ENCODE measurements at places on chromosomes 3 and 15.

GRCh38 chr15:66115568-66116206, 137.9 kb downstream of the MEGF11 start:
- no peak for DNase-seq

DNA sequence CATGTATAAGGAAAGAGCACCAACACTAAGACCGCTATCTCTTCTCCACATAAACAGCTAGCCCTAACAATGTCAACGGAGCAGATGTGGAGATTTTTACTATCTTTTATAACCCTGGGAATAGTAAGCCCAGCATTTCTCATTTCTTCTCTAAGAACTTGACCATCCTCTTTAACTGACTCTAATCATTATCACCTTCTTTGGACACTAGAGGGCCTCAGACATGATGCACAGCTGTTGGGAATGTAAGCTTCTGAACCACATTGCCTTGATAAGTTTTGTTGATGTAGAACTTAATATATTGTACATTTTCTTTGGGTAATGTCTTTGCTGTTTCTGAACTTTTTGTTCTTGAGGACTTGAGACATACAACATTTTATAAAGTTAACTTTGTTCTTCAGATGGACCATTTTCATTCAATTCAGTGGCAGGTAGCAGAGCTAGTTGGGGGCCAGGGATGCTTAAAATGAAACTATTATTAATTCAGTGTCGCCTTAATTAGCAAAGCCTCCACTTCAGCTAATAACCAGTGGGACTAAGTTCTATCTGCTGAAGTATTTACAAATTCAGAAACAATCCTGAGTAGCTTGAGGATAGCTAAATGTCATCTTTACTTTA, 9.6 kb upstream of the TAGLN3 start:
- DNase-seq: no peak

- DNase-seq: no peak
Observed at GRCh38 chr15:70827721-70828120, 26.2 kb downstream of the LARP6 start.

GRCh38 chr3:61632568-61633175, 71.3 kb downstream of the PTPRG start:
- no peak for DNase-seq

GRCh38 chr3:193499136-193499770, 55.4 kb downstream of the ATP13A4 start:
- no peak for DNase-seq

- no peak for DNase-seq
Observed at GRCh38 chr3:188533612-188534357, 379.8 kb downstream of the LPP start.

- no peak for DNase-seq
Observed at GRCh38 chr3:133987136-133987535, 42.6 kb downstream of the SLCO2A1 start.

DNA sequence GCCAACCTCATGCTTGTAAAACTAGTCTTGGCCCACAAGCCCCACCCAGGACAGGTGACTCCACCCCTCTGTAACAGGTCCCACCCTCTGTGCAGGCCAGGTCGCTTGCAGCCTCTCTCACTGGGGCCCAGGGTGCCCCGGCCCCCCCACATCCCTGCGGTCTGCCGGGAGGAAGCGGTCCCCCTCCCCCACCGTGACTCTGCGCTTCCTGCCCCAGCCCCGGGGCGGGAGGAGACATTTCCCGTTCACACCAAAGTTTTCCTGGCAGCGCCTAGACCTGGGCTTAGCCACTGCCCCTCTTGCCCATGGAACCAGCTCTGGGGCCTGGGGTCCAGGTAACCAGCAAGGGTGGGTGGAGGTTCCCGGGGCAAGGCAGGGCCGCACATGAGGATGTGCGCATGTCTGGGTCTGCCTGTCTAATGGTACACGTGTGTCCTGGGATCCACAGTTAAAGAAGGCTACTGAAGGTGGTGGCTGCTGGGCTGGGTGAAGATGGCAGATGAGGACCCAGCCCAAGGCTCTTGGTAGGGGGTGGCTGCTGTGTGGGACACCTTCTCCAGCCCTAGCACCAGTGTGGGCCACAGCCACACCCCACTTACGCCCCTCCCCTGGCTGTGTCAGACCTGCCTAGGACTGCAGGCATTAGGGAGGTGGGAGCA, 8.4 kb downstream of the NBEAL2 start:
- DNase-seq: no peak
